Uterus (tissue), 4 donors: ENCODE measurements at places on chromosomes 11 and 22.

DNA sequence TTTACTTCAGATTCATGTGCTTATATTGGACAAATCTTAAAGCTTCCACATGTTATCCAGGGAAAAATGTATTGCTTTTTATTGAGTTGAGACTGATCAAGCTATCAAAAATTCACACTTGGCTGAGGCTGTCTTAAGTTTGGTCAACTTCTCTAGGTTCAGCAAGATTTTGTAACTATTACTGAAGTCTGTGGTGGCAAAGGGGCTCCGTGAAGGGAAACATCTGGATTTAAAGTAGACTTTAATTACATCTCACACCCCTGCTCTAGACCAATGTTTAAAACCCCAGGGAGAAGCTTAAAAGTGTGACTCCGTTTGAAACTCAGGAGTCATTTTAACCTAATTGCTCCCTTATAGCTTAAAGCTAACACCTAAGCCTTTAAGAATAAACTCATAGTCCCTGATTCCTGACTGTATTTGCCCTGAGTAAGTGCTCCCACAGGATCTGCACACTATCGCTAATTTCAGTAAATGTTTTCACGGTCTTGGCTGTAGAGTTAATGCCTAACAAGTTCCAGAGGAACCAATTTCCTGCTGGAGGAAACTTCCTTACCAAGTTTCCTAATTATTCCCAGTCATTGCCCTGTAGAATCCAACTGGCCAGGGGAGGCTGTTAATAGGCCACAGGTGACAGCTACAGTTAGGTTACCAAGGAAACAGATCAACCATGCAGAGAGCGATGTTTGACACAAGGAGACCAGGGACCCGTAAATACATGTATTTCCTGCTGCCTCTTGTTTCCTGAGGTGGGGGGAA, 40.5 kb downstream of the OR10A6 start:
- H3K27ac ChIP-seq, result no peak overlapping the region
- no peaks in the 10 kb centered on the region for H3K36me3 ChIP-seq
- no peaks in the 10 kb centered on the region for H3K27me3 ChIP-seq
- no peak for DNase-seq
- H3K4me3 ChIP-seq, result no peak overlapping the region
- no peaks in the 10 kb centered on the region for H3K4me1 ChIP-seq

GRCh38 chr11:69637198-69637940, 3.6 kb upstream of the CCND1 start:
- no peak overlapping the region for H3K4me3 ChIP-seq
- no peaks in the 10 kb centered on the region for H3K36me3 ChIP-seq
- DNase-seq, result no peak
- H3K4me1 ChIP-seq, result no peaks in the 10 kb centered on the region
- peak overlapping the region; percentile 20 for H3K27ac ChIP-seq

DNA sequence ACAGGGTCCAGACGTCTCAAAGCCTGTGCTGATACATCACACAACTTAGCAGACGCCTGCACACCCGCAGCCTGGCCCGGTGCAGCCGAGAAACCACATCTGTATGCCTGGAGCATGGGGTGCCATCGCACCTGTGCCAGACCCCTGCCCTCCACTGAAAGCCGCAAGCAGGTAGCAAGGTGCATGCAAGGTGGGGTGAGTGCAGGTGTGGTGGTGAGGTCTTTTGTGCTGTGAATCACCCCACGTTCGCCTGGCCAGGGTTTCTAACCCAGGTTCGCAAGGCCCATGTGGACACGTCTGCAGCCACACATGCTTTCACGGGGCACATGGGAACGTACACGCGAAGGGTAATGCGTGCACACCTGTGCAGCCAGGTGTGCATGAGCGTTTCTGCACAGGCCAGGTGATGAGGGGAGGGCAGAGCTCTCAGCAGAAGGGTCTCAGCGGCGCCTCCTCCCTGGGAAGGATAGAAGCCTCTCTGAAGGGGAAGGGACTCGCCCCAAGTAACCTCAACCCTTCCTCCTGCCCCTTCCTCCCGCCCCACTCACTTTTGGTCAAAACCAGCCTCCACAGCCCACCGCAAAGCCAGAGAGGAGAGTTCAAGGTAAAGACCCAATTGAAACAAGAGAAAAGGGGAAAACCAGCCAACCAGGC, 19.5 kb downstream of the CBX7 start:
- no peak overlapping the region for H3K27ac ChIP-seq
- DNase-seq, result no peak
- no peaks in the 10 kb centered on the region for H3K27me3 ChIP-seq
- H3K36me3 ChIP-seq, result no peaks in the 10 kb centered on the region

DNA sequence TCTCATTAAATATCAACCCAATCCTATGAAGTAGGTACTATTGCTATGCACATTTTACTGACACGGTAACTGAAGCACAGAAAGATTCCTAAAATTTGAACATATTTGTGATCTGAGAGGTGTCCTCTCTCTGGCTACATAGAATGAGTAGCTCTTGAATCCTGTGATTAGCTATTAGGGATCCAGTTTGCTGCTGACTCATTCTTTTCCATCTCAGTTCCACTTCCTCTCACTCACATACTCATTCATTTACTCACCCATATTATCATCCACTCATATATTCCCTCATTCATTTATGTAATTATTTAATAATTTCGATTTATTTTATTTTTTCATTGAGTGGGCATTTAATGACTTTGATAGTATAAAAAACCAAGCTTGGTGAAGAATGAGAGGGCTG, 42.7 kb downstream of the OR5B17 start:
- no peak for DNase-seq
- H3K27me3 ChIP-seq, result no peaks in the 10 kb centered on the region
- H3K4me3 ChIP-seq, result no peak overlapping the region
- no peaks in the 10 kb centered on the region for H3K4me1 ChIP-seq
- no peaks in the 10 kb centered on the region for H3K36me3 ChIP-seq

DNA sequence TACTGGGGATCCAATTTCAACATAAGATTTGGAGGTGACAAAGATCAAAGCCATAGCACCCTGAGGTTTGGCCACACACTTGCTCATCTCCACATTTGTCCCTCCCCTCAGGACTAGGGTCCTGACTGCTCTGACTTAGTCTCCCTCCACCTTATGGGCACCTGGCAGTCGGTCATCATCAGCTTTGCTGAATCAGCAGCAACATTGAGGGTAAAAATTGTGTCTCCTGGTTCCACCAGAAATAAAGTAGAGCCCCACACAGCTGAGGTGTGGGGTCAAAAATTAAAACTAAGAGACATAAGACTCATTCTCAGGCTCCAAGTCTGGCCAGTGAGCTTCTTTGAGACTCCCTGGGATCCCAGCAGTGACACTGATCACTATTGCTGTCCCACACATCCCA, 56.2 kb downstream of the GGTLC2 start:
- H3K4me1 ChIP-seq, result no peaks in the 10 kb centered on the region
- no peak for DNase-seq
- H3K36me3 ChIP-seq, result no peaks in the 10 kb centered on the region
- H3K27me3 ChIP-seq, result no peaks in the 10 kb centered on the region
- H3K27ac ChIP-seq, result no peak overlapping the region
- H3K4me3 ChIP-seq, result no peak overlapping the region

DNA sequence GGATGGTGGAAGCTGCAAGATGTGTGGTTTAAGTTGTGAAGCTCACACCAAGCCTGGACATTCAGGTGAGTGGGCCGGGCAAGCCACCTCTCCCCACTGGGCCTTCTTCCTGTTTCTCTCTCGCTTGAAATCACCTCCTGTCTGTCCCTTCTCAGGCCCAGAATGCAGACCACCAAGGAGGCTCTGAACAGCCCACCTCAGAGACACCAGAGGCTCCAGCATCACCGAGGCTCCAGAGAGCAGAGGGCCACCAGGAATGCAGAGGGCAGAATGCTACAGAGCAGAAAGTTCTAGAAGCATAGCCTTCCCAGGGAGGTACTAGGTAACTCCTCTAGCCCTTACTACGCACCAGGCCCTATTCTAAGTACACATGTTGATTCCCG, 14.8 kb upstream of the IL2RB start:
- no peak overlapping the region for H3K4me3 ChIP-seq

DNA sequence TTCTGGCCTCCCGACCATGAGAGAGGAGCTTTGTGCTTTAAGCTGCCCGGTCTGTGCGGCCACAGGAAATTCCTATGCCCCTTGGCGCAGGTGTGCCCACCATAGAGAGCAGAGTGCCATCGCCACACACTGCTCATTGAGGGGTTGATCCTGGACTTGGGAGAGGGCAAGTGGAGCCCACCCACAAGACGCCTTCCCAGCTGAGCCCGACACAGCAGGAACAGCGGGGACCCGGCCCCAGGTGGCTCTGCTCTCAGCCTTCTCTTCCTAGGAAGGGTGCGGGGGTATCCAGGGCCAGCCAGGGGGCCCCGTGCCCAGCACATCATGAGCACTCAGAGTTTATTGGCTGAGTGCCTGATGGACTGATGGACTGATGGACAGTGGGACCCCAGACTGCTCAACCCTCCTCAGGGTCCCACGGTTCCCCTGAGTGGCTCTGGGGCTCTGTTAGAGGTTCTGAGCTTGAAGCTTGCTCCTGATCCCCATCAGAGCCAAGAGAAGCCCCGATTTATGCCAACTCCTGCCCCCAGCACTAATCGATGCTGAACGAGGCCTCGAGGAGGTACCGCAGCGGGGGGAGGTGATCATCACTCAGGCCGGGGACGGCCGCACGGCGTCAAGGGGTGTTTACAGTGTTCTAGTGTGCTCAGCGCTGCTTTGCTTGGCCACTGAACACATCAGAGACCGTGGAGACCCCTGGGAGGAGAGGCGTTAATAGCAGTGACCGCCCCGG, 13.5 kb upstream of the MRGPRD start:
- H3K4me3 ChIP-seq, result no peak overlapping the region
- H3K36me3 ChIP-seq, result no peaks in the 10 kb centered on the region
- no peak overlapping the region for H3K27ac ChIP-seq
- no peaks in the 10 kb centered on the region for H3K27me3 ChIP-seq
- DNase-seq, result no peak

DNA sequence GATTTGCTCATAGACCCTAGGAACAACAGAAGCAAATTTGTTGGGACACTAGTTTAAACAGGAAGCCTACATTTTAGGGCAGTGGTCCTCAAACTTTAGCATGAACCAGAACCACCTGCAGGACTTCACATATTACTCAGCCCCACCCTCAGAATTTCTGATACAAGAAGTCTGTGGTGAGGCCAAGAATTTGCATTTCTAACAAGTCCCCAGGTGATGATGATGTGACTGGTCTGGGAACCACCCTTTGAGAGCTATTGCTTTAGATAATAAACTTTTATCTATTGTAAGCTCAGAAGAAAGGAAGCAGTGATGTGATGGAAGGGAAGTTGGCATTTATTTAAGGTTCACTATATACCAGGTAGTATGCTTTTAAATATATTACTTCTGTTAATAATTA, 194.0 kb downstream of the FAM181B start:
- H3K4me1 ChIP-seq, result no peaks in the 10 kb centered on the region
- DNase-seq, result no peak
- no peak overlapping the region for H3K27ac ChIP-seq
- H3K36me3 ChIP-seq, result no peaks in the 10 kb centered on the region
- H3K4me3 ChIP-seq, result no peak overlapping the region

GRCh38 chr22:33350961-33351360, 292.8 kb upstream of the SYN3 start:
- no peaks in the 10 kb centered on the region for H3K4me1 ChIP-seq
- no peak overlapping the region for H3K27ac ChIP-seq
- H3K27me3 ChIP-seq, result no peaks in the 10 kb centered on the region
- H3K4me3 ChIP-seq, result no peak overlapping the region
- H3K36me3 ChIP-seq, result no peaks in the 10 kb centered on the region
- DNase-seq, result no peak

- H3K4me1 ChIP-seq, result no peaks in the 10 kb centered on the region
- no peak overlapping the region for H3K27ac ChIP-seq
- H3K4me3 ChIP-seq, result no peak overlapping the region
- no peak for DNase-seq
These were observed 79.9 kb upstream of the RAB1B start for GRCh38 chr11:66188580-66188979.

- no peaks in the 10 kb centered on the region for H3K27me3 ChIP-seq
- no peaks in the 10 kb centered on the region for H3K4me1 ChIP-seq
- H3K4me3 ChIP-seq, result no peak overlapping the region
- H3K27ac ChIP-seq, result no peak overlapping the region
- H3K36me3 ChIP-seq, result no peaks in the 10 kb centered on the region
These were observed 23.4 kb downstream of the KRTAP5-5 start for GRCh38 chr11:1652771-1653540.

GRCh38 chr11:63619967-63620366, 5.7 kb upstream of the PLAAT3 start:
- no peaks in the 10 kb centered on the region for H3K27me3 ChIP-seq
- no peaks in the 10 kb centered on the region for H3K36me3 ChIP-seq
- DNase-seq, result no peak
- H3K4me3 ChIP-seq, result no peak overlapping the region
- H3K4me1 ChIP-seq, result no peaks in the 10 kb centered on the region

GRCh38 chr22:43819931-43820640, 8.0 kb upstream of the EFCAB6 start:
- H3K4me1 ChIP-seq, result no peaks in the 10 kb centered on the region
- no peaks in the 10 kb centered on the region for H3K27me3 ChIP-seq
- no peaks in the 10 kb centered on the region for H3K36me3 ChIP-seq
- no peak overlapping the region for H3K4me3 ChIP-seq

DNA sequence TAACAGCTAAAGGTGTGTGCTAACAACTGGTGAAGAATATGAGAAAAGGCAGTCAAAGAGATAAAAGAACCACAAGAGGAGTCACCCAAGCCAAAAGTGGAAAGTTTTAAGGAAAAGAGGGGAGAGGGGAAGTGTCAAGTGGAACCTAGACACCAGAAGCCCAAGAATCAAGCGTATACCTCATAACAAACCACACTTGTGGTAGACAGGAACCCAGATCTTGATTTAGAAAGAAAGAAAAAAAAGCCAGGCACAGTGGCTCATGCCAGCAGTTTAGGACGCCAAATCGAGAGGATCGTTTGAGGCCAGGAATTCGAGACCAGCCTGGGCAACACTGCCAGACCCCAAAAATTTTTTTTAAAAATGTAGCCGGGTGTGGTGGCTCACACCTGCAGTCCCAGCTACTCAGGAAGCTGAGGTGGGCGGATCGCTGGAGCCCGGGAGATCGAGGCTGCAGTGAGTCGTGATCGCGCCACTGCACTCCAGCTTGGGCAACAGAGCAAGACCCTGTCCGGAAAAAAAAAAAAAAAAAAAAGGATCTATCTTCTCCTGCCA, 877 bp downstream of the SLC25A17 start:
- peak overlapping the region; percentile 99 for H3K4me3 ChIP-seq
- H3K4me1 ChIP-seq, result no peaks in the 10 kb centered on the region
- H3K27me3 ChIP-seq, result no peaks in the 10 kb centered on the region
- DNase-seq, result no peak
- peak overlapping the region; percentile 83 for H3K27ac ChIP-seq

- H3K4me3 ChIP-seq, result no peak overlapping the region
- no peak for DNase-seq
- no peaks in the 10 kb centered on the region for H3K27me3 ChIP-seq
- no peak overlapping the region for H3K27ac ChIP-seq
- no peaks in the 10 kb centered on the region for H3K36me3 ChIP-seq
- no peaks in the 10 kb centered on the region for H3K4me1 ChIP-seq
These were observed 856.4 kb downstream of the LRRC4C start for GRCh38 chr11:40602866-40603552.
